ENCODE measurements at places on chromosomes 4 and X.
A peak's percentile ranks its signal among the peaks of the same experiment; 100 is the strongest.

DNA sequence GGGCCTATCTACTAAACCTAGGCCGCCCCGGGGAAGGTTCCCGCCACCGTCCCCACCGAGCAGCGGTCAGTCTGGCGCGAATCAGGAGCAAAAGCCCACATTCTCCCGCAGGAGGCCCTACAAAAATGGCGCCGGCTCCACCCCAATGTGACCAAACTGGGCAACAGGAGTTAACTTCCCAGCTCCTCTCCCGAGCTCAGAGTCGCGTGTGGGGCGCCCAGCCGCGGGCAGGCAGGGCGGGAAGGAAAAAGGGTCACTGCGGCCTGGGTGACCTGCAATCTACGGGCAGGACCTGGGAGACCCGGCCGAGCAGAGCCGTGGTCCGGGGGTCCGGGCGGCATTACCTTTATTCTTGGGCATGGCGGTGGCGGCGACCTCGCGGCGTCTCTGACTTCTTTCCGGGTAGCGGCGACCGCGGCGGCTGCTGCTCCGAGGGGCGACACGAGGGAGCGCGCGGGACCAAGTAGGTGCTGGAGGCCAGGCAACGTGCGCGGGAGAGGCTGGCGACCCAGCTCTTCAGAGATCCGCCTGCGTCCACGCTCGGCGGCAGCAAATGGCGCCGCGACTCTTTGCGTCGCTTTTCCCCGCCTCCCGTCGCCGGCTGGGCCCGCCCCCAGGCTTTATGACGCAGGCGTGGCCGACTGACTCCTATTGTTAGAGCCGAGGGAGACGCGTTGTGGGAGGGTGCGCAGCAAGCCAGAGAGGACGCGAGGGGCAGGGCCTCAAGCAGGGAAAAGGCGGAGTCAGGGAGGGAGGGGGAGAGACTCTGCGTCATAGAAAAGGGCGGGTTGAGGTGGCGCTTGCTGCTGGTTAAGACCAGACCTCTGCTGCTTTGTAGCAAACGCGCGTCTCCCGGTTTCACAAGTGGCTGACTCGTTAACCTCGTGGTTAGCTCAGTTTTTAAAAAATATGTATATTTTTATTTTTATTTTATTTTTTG is at the start of gene EIF1AX:
EIF1AX (minus strand) TSS at position 558 of the 940 bp plus-strand sequence; CDS start at position 360, 198 bp downstream.
- peak; percentile 90 for DNase-seq

- DNase-seq: no peak
These were observed 22.5 kb upstream of the CENPU start for GRCh38 chr4:184756399-184756798.

- no peak for DNase-seq
These were observed 148.5 kb upstream of the PJA1 start for GRCh38 chrX:69313617-69314290.

DNA sequence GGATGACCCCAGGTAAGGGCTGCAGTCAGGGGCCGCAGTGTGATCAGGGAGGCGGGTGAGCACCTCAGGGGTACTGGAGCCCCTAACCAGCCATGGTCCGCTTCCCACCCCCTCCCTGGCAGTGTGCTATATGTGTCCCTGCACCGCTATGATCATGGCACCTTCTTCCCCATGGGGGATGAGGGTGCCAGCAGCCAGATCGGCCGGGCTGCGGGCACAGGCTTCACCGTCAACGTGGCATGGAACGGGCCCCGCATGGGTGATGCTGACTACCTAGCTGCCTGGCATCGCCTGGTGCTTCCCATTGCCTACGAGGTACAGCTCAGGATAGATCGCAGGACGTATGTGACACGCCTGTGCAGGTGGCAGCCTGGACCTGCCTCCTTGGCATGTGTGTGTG is 8.2 kb upstream of the ERAS start:
- DNase-seq: no peak

GRCh38 chr4:92387459-92388069 is 83.8 kb downstream of the GRID2 start:
- DNase-seq: no peak

- DNase-seq: peak; percentile 70
These were observed 21.4 kb upstream of the AFAP1 start for GRCh38 chr4:7960790-7961655.

GRCh38 chr4:144223149-144223548 is 82.6 kb upstream of the GYPA start:
- no peak for DNase-seq

GRCh38 chr4:112604589-112604988 is 32.1 kb downstream of the ZGRF1 start:
- peak; percentile 2 for DNase-seq

DNA sequence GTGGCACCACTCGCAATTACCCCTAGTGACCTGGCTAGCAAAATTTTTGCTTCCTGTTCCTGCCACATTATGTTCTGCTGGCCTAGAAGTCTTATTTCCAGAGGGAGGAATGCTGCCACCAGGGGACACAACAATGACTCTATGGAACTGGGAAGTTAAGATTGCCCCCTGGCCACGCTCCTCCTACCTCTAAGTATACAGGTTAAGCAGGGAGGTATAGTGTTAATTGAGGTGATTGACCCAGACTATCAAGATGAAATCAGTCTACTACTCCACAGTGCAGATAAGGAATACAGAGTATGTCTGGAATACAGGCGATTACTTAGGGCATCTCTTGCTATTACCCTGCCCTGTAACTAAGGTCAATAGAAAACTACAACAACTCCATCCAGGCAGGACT is 48.8 kb upstream of the SMARCAD1 start:
- no peak for DNase-seq

GRCh38 chr4:10582059-10582686 is 102.4 kb downstream of the CLNK start:
- DNase-seq: no peak

DNA sequence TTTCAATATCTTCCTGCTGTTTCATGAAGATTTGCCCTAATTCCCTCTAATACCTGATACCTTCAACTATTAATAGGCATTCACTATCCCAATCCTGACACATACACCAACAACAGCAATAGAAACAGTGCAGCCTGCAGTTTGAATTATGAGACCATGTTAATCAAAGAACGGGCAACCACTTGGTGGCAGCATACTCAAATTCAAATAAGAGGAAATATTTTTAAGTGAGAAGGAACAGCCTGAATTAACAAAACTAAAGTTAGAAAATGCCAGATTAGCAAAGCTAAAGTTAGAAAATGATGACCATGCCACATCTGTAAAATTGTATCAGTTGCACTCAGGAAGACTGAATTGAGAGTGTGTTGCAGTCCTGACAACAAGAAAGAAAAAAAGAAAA is 204.9 kb downstream of the SMARCA1 start:
- peak; percentile 2 for DNase-seq

DNA sequence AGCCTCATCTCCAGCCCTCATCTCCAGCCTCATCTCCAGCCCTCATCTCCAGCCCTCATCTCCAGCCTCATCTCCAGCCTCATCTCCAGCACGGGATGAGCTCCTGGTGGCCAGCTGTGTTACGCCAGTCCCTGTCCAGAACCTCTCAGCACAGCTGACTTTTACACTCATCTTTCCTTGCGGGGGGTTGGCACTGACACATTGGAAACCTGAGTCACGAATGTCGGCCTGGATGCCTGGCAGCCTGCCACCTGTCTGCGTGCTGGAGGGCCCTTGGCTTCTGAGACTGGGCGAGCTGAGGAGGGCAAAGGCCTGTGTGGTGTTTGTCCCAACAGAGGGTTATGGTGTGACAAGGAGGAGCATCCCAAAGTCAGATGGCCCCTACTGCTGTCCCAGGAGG is 66.1 kb upstream of the HGFAC start:
- no peak for DNase-seq

- no peak for DNase-seq
These were observed 3.4 kb upstream of the SEPTIN6 start for GRCh38 chrX:119696251-119696890.

GRCh38 chr4:21327976-21328700 is 620.4 kb downstream of the KCNIP4 start:
- DNase-seq: no peak

- no peak for DNase-seq
These were observed 181.7 kb downstream of the ADGRA3 start for GRCh38 chr4:22334155-22334554.

DNA sequence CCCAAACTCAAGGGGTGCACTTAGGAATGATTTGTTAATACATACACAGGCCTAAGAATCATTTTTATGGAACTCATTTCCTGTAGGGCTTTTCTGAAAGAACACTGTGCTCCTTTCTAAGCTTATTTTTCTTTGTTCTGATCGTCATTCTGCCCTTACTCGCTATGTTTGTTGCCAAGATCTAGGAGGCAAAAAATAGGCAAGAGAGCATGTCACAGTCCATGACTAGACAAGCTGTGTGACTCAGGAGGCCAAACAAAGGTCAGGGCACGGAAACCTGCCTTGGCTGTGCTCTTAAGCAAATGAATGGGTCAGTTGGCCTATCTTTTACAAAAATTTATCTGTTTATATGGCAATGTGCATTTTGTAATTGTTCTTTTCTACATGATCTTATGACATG is 42.5 kb upstream of the C1GALT1C1 start:
- no peak for DNase-seq

- no peak for DNase-seq
These were observed 117.4 kb downstream of the TMA16 start for GRCh38 chr4:163611784-163612445.

- DNase-seq: no peak
These were observed 178.5 kb downstream of the GABRB1 start for GRCh38 chr4:47209833-47210232.

DNA sequence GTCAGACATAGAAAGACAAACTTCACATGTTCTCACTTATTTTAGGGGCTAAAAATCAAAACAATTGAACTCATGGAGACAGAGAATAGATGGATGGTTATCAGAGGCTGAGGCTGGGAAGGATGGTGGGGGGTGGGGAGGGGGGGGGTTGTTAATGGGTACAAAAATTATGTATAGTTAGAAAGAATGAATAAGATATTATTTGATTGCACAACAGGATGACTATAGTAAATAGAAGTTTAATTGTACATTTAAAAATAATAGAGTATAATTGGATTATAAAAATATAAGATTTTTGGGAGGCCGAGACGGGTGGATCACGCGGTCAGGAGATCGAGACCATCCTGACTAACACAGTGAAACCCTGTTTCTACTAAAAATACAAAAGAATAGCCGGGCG is 33.3 kb downstream of the CORIN start:
- no peak for DNase-seq

- DNase-seq: no peak
These were observed 53.4 kb upstream of the ATP8A1 start for GRCh38 chr4:42710329-42710728.

Measured in T-helper 1 cell (primary cell).